LNCaP clone FGC (cell line): ENCODE measurements at places on chromosomes 7 and 10.

DNA sequence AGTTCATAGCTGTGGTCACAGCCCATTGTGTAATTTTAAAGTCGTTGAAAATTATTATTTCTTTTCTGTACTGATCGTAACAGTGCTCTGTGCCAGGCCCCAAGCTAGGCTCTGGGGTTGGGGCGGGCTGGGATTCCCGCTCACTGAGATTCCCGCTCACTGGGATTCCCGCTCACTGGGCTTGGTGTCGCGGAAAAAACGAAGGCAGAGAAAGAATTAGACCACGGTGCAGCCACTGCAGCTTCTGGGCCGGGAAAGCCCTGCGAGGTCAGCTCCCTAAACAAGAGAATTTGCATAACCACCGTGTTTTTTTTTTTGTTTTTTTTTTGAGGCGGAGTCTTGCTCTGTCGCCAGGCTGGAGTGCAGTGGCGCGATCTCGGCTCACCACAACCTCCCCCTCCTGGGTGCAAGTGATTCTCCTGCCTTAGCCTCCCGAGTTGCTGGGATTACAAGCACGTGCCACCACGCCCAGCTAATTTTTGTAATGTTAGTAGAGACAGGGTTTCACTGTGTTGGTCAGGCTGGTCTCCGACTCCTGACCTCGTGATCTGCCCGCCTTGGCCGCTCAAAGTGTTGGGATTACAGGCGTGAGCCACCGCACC is 31.2 kb downstream of the FOXK1 start:
- DNase-seq, result no peak

DNA sequence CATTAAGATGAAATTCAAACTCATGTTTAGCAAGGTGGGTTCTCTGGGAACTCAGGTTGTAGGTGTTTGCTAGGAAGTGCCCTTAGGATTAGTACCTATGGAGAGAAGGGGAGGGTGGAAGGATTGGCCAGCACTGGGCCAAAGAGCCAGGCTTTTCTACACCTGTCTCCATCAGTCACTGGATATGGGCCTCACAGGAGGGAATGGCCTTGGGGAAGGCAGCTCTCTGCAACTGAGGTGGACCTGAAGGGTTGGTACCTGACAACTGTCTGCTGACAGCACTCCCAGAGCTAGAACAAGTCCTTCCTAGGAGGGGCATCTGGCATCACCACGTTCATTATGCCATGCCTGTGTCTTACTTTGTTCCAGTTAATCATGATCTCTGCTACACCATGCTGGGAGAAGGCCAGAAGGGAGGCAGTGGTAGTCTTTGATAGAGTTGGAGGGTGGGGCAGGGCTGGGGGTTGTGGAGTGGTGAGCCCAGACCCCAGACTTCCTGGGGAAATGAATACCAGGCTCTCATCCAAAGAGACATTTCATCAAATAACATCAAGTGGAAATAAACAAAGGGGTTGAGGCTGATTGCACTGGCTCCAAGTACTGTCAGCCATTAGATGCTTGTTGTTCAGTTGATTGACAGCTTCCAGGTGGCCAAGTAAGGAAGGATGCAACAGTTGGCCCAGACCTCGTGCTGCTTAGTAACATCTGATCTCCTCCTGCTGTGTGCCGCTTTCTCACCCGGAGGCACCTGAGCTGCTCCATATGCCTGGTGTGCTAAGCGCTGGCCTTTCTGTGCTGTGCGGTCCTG is 70.6 kb upstream of the PIK3CG start:
- DNase-seq, result no peak

- no peak for DNase-seq
Observed at GRCh38 chr10:108523016-108523800, 1358.7 kb upstream of the SORCS1 start.

- no peak for DNase-seq
Observed at GRCh38 chr10:78712147-78712546, 356.6 kb upstream of the ZMIZ1 start.

- no peak for DNase-seq
Observed at GRCh38 chr10:79245539-79246208, 101.6 kb upstream of the PPIF start.

GRCh38 chr10:130455791-130456190 is 319.6 kb downstream of the GLRX3 start:
- DNase-seq, result no peak
